ENCODE measurements at places on chromosomes 12 and 14.

- no peak for DNase-seq
Measured at GRCh38 chr12:55698965-55699364, 8.7 kb downstream of the ITGA7 start.

DNA sequence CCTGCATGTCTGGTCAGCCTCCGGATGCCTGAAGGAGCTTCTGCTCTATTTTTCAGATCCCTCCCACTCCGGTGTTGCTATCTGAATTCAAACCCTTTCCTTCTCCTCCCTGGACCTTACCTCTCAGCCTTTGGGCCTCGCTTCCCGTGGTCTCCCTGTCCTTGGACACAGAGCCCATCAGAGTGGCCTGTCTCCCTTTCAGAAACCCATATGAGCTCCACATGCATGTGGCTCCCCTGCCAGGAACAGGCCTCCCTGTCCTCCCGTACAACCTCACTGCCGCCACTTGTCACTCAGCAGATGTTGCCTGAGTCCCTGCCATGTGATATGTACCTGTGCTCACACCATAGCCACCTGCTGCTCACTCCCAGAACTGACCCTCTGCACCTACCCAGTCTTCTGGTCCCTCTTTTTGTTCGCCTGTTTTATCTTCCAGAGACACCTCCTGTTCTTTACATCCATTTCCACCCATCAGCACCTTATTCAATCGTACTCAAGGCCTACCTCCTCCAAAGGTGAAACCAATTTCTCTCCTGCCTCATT is 182.5 kb downstream of the ZFP36L1 start:
- no peak for DNase-seq

- DNase-seq: no peak
Measured at GRCh38 chr12:57124261-57124877, 3.9 kb upstream of the LRP1 start.

DNA sequence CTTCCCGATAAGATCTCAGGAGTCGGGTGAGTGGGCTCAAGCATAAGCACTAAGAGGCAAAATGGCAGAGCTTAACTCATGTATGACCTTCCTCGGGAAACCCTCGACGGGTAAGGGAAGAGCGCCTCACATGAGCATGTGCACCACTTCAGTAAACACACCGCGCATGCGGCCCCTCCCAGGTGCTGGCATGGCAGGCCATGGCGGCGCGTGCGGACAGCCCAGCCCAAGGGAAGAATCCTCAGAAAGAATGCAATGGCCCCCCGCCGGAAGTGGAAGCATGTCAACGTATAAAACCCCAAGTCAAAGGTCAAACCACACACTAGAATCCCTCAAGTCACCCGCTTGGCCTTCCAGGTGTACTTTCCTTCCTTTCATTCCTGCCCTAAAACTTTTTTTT is 6.6 kb upstream of the TNFAIP2 start:
- no peak for DNase-seq

DNA sequence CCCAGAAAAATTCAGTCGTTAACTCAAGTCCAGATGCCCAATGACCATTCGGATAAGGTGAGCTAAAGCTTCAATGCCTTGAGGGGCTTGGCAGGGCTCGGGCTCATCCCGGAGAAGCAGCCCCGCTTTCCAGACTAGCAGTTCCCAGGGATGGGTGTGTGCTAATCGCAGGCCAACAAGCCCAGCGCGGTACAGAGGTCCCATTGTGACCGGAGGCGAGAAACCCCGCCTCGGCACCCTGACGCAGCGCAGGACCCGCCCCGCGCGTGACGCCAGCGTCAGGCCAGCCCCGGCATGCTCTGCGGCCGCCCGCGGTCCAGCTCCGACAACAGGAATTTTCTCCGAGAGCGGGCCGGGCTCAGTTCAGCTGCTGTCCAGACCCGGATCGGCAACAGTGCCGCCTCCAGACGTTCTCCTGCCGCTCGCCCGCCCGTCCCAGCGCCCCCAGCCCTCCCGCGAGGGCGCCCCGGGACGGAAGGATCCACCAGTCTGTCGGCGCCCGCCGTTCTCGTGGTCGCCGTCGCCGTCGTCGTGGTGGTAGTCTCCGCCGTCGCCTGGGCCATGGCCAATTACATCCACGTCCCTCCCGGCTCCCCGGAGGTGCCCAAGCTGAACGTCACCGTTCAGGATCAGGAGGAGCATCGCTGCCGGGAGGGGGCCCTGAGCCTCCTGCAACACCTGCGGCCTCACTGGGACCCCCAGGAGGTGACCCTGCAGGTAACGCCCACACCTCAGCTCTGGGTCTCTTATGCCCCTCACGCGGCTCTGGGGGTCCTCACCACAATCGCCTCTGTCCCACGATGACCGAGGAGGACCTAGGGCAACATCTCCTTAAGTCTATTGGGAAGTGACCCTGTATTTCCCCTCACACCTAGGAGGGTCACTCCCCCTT is at the start of gene ETNK1:
Gene ETNK1, plus strand, starts transcription at position 302 of the 892 bp plus-strand sequence. Its CDS starts 260 bp downstream, at position 562.
- DNase-seq: peak; percentile 83

DNA sequence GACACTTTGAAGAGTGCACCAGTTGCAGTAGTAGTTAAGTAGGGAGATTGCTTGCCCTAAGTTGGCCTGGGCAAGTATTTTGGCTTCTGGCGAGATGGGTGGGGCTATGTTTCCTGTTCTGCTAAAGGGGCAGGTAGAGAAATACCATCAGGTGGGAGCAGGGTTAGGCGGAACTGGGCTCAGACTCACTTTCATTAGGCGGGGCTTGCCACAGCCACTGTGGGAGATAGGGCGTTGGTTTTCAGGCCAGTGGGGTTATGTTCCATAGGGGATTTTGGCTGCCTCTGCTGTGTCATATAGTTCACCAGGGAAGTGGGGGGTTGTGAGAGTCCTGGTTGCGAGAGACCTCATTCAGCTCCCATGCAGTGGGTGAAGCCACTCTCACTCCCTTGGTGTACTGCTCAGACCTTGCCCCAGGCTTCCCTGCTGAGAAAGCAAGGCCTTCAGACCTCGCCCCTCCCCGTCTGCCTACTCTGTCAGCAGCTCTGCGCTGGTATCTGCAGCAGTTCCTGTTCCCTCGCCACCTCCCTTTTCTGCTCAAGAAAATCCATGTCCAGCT is 43.3 kb downstream of the AEBP2 start:
- DNase-seq: no peak

GRCh38 chr12:111412007-111412829 is 6.5 kb downstream of the SH2B3 start:
- no peak for DNase-seq

DNA sequence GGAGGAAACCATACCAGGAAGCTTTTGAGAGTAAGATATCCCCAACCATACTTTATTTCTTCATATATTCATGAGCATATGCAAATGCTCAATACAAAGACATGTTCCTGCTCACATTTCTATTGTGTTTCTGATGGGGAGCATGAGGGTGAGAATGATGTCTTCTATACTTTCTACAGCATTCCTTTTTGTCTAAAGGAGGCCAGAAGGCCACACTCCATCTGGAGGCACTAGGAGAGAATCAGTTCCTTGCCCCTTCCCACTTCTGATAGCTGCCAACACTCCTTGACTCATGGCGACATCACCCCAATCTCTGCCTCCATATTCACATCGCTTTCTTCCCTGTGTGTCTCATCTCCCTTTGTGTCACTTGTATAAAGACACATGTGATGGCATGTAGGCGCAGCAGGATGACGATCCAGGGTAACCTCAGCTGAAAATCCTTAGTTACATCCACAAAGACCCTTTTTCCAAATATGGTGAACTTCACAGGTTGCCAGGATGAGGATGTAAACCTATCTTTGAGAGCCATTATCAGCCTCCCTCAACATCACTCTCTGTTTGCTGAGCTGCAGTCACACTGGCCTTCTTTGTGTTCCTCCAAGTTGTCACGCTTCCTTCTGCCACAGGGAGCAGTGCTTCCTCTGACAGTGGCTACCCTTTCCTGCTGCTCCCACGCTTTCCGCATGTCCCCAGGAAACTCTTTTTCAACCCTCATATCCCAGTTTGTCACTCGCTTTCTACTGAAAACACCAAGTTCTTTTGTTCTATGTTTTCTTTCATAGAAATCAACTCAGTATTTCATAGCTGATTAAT is 96.9 kb downstream of the STXBP6 start:
- no peak for DNase-seq

- peak; percentile 68 for DNase-seq
Measured at GRCh38 chr12:27667540-27667939, 28.7 kb upstream of the REP15 start.

GRCh38 chr12:104636496-104636895 is 179.7 kb downstream of the CHST11 start:
- DNase-seq: no peak

DNA sequence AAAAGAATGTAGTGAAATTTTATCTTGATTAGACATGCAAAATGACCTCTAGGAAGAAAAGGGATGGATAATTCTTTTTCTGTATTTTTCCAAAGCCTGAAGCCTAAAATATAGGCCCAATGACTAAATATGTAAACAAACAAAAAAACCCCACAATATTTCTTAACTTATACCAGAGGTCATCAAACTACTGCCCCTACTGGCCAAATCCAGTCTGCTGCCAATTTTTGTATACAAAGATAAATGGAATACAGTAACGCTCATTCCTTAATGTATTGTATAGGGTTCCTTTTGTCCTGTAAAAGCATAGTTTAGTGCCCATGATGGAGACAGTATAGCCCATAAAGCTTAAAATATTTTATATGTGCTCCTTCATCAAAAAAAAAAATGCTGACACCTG is 145.7 kb upstream of the ALG10 start:
- no peak for DNase-seq

DNA sequence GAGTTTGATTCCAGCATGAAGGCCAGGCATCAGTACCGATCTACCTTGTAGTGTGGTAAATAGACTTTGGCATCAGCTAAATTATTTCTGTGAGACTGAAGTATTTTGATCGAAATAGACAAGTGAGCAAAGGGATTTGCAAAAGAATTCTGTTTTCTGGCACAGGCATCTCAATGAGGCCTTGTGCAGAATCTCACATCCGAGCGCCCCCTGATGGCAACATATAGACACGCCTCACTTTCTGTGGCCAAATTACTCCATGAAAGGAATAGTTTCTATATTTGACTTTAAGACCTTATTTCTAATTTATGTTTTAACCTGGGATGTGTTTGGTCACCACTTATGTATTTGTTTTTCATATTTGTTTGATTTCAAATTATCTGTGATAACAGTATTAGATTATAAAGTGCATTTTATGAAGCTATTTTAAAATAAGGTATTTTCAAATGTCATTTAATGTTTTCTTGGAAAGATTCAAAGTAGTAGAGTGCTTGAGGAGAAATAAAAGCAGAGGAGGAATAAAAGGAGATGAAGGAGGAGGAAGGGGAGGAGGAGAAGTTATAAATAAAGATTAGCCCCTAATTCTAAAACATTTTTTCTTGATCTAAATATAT is 731.9 kb downstream of the NRXN3 start:
- peak; percentile 1 for DNase-seq

- no peak for DNase-seq
Measured at GRCh38 chr12:5733136-5733755, 211.8 kb downstream of the ANO2 start.

DNA sequence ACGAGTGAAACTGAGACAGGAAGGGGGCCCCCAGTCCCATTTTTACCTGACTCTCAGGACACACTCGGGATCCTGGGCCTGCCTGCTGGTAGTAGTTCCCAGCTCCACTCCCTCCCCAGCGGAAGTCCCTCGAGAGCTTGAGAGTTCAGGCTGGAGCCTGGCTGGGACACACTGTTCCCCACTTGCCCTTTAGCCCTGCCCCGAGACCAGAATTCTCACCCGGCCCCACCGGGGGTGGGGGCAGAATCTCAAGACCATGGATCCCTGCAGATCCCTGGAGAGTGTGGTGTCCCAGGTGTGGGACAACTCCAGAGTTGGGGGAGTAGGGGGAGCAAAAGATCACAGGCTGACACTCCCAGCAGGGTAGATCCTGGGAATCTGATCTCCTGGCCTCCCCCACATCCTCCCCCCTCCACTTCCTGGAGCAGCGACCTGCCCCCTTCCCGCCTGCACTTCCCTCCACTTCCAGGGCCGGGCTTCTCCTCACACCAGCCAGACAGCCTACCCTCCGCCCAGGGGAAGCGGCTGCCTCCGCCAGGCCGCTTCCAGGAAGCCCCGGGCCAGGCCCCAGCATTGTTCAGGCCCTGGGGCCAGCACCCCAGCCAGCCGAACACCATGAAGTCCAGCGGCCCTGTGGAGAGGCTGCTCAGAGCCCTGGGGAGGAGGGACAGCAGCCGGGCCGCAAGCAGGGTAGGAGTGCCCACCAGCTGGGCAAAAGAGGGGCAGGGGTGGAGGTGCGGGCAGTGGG is at the start of gene TNS2:
Gene TNS2, plus strand, starts transcription at position 495 of the 748 bp plus-strand sequence. Its CDS starts 121 bp downstream, at position 616.
- no peak for DNase-seq

- DNase-seq: no peak
Measured at GRCh38 chr14:79411403-79412174, 799.7 kb downstream of the DIO2 start.

GRCh38 chr14:30610787-30611343 is 11.3 kb upstream of the SCFD1 start:
- peak; percentile 41 for DNase-seq

- DNase-seq: no peak
Measured at GRCh38 chr14:81579115-81579514, 45.5 kb upstream of the SEL1L start.

GRCh38 chr14:105492971-105493871 is 2.2 kb downstream of the TEDC1 start:
- no peak for DNase-seq

GRCh38 chr12:105641749-105642148 is 311.3 kb downstream of the C12orf75 start:
- no peak for DNase-seq

- DNase-seq: no peak
Measured at GRCh38 chr12:109581856-109582255, 8.3 kb downstream of the MVK start.

DNA sequence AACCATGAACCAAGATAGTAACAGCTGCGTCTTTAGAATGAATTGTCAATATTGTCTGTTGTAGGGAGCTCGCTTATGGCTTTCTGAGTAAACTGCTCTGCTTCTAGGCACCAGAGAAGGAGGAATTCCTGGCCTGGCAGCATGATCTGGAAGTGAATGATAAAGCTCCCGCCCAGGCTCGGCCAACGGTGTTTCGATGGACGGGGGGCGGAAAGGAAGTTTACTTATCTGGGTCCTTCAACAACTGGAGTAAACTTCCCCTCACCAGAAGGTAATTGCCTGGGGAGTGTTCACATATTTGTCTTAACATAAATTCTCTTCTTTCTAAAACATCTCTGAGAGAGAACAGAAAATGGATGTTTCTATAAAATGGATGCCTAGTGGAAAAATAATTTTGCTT is 4.3 kb downstream of the PRKAB1 start:
- no peak for DNase-seq

DNA sequence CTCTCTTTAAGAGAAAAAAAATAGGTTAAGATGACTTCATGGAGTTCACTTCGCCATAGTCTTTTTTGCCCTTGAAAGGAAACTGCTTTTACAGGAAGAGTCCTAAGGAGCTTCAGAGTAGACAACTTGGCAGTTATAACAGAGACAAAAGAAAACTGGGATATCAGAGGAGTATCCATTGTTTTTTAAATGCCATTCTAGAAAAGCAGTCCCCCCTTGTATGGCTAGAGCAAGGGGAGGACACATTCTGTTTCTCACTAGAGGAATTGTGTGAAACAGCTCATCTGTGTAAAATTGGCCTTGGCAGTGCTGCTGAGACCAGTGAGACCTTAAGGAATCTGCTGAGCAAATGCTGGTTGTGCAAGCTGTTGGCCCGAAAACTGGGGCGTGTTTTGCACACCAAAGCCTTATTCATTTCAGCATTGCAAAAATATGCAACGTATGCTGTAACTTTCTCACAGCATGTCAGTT is 128.0 kb downstream of the GPR135 start:
- DNase-seq: peak; percentile 61
